Stimulated activated CD8-positive, alpha-beta memory T cell treated with anti-CD3 and anti-CD28 coated beads, Interleukin-2, amount 100 ng/mL, for 48 hours (primary cell): ENCODE measurements at places on chromosomes 5 and 9.
A peak's percentile ranks its signal among the peaks of the same experiment; 100 is the strongest.

DNA sequence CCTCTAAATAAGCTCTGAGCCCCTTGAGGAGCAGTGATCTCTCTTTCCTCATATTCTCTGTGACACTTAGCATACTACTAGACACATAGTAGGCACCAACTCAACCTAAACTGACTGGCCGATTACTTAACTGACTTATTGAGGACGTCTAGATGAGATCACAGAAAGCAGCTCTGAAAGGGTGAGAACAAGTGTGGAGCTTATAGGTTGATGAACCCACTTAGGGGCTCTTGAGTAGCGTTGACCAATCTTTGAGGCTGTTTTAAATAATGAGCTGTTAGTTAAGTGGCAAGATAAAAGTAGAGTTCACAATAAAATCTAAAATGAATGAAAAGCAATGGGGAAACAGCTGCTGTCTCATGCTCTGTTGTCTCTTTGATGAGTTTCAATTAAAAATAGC is 124.7 kb upstream of the TNPO1 start:
- no peak for DNase-seq

DNA sequence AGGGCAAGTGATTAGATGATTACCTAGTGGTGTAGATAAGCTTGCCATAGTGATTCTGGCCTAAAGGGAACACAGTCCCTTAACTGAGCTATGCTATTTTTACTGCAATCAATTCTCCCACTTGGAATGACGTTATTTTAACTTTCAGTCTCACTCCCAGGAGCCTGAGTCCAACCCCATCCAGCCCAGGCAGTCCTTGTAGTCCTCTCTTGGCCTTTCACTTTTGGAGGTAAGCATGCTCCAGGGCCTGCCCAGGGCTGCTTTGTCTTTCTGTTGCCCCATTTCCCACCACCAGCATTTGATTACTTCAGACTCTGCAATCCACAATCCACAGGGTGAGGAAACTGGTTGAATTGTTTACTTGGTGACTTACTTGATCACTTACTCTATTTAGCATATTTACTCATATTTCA is 233.0 kb downstream of the CD180 start:
- DNase-seq = no peak

DNA sequence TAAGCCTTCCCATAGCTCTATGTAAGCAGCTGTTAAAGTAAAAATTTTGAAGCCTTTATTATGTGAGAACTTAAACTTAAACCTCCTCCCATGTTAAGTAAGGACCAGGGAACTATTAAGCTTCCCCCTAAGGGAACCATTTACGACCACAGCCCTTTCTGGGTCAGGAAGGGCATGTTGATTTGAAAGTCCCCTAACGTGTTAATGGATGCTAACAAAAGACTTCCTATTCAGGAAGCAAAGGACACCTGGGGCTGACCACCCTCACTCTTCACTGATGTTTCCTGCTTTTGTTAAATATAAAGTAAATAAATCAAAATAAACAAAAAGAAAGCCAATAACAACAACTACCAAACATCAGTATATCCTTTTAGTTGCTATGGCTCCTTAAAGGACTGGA is 170.6 kb upstream of the RFX3 start:
- no peak for DNase-seq

DNA sequence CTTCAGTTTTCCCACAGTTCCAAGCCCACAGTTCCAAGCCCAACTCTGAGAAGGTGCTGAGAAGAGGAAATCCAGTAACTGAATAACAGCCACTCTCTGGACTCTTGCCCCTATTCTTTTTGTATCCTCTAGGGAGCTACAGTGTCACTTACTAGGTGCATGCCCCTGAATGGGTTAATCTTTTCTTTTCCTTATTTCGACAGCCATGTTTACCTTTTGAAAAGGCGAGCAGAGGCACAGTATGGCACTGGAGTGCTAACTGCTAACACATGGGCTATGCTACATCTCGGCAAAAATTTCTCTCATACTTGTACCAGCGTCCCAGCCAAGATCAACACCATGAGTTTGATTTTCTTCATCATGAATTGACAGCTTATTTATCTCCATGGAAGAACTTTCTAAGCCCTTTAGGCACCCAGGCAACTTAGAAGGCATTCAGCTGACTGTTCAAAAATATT is 222.6 kb downstream of the EBF1 start:
- no peak for DNase-seq

- no peak for DNase-seq
Observed at GRCh38 chr5:6082685-6083084, 295.7 kb downstream of the MED10 start.

DNA sequence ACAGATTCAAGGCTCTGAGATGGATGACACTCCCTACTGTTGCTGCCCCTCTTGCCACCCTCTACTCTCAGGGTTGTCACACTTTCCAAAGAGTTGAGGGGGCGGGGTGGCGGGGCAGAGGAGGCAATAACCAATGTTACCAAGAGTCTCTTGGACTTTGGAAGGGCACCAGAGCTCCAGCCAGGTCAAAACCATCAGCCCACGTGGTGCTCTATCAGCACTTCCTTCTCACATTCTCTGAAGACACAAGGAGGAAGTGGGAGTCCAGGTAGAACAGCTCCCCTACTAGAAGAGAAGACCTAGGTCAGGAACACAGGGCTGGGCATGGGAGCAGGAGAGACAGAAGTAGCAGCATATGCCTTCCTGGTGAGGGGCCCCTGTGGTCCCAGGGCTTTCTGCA is 33.0 kb upstream of the PIK3R1 start:
- DNase-seq = no peak

DNA sequence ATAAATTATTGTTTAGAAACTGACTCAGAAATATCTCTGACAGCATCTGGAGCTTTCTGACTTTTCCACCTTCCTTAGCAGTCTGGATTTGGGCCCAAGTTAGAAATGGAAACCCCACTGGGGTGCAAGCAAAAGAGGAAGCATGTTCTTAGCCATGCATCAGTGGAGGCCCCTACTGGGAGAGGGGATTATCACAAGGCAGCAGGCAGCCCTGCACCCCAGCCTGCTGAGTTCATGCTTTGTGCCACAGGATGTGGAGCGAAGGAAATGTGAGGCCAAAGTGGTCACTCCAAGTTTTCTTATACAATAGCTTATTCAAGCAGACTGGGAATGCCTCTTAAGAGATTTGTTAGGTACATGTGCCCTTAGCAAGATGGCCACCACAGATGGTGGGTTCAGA is 146.5 kb upstream of the TLX3 start:
- DNase-seq = no peak

GRCh38 chr9:135456436-135457104 is 23.0 kb upstream of the PPP1R26 start:
- no peak for DNase-seq

GRCh38 chr9:35533398-35533797 is 43.5 kb downstream of the RUSC2 start:
- no peak for DNase-seq

GRCh38 chr5:36611520-36612274 is 5.3 kb downstream of the SLC1A3 start:
- DNase-seq = no peak

DNA sequence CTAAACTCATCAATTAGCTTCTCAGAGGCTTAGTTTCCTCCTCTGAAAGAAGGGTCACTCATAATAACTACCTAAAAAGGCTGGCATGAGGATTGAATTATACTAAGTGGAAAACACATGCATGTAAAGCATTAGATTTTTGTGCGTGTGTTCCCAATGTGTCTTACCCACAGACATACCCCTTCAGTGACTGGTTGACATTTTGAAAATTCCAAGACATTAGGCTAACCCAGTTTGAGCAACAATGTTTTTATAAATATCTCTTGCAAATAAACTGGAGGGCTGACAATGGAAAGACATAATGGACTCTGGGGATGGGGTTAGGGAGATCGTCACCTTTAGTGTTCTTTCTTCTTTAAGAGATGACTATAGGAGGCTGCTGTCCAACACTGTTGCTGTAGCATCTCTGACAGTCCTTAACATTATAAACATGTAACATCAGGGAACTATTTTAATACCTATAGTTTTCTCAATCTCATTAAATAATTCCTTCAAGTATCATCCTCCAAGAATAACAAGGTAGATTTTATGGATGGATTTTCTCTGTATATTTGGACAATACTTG is 24.3 kb downstream of the HMHB1 start:
- no peak for DNase-seq

DNA sequence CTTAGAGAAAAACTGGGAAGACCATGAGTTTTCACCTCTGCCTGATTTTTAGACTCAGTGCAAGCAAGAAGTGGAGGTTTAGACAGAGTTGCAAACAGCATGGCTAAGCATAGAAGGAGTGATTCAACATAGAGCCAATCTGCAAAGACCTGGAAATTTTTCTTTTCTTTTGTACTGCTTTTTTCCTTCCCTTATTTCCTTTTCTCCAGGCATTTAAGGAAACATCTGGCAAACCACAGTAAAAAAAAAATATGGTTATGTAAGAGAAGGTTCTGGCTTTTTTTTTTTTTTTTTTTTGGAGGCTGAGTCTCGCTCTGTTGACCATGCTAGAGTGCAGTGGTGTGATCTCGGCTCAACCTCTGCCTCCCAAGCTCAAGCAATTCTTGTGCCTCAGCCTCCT is 16.6 kb upstream of the DCAF12 start:
- DNase-seq = no peak

DNA sequence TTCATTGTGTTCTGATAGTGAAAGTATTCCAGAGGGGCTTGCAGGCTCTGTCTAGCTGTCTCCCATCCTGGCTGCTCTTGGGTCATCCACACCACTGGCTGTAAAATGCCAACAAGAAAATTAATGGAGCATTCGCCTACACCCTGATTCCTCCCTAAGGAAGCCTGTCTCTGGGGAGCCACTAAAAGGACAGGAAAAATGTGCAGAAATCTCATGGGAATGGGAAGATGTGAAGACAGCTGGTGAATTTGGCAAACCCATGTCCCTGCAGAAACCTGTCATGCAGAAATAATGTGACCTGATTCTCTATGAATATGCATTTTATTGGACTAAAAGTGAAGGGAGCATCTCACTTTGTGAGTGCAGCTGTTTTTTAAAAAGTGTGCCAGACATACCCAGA is 265.6 kb downstream of the TUSC1 start:
- no peak for DNase-seq

- DNase-seq = no peak
Observed at GRCh38 chr9:125484350-125485282, 222.4 kb downstream of the MAPKAP1 start.

DNA sequence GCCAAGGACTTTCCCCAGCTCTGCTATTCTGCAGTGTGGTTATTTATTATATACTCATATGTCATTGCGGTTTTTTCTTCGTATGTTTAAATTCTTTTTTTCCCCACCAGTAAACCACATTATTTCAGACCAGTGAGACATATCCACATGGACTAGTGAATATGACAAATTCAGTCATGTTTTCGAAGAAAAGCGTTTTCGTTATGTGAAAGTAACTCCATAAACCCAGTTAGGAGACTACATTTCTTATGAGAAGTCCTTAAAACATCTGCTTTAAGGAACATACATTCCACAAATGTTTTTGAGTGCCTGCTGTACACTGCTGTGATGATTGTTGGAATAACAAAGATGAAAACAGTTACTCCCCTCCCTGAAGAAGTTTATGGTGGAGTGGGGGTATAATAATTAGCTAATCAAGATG is 591.8 kb upstream of the CLINT1 start:
- no peak for DNase-seq

GRCh38 chr9:2302606-2303005 is 287.5 kb downstream of the SMARCA2 start:
- no peak for DNase-seq

DNA sequence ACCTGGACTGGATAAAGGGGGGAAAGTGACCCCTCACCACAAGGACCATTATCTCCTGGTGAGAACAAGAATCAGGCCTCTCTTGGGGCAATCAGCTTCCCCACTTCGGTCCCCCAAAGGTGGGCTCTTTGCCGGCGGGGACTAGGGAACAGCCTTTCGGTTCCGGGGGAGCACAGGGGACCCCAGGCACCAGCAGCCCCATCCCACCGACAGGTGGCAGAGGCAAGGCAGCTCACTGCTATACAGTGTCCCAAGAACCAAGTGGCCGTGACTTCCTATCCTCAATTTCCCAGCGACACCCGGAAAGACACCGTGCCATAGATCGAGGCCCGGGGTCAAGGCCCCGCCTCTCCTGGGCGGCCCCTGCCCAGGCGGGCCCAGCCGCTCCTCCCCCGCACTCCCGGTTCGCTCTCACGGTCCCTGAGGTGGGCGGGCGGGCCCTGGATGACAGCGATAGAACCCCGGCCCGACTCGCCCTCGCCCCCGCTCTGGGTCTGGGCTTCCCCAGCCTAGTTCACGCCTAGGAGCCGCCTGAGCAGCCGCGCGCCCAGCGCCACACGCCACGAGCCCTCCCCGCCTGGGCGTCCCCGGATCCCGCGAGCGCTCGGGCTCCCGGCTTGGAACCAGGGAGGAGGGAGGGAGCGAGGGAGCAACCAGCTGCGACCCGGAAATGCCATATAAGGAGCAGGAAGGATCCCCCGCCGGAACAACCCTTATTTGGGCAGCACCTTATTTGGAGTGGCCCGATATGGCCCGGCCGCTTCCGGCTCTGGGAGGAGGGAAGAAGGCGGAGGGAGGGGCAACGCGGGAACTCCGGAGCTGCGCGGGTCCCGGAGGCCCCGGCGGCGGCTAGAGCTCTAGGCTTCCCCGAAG is 655 bp upstream of the EGR1 start:
- DNase-seq = peak; percentile 90

- no peak for DNase-seq
Observed at GRCh38 chr9:115461280-115461679, 343.3 kb upstream of the TNC start.

- no peak for DNase-seq
Observed at GRCh38 chr9:134734270-134734669, 92.7 kb downstream of the COL5A1 start.

- no peak for DNase-seq
Observed at GRCh38 chr9:91855196-91855595, 94.8 kb downstream of the ROR2 start.

- DNase-seq = no peak
Observed at GRCh38 chr9:36029202-36029601, 7.5 kb upstream of the RECK start.

- no peak for DNase-seq
Observed at GRCh38 chr5:142104491-142104890, 4.1 kb upstream of the NDFIP1 start.
